ENCODE measurements at places on chromosomes 13 and 19.

- DNase-seq, result no peak
Measured at GRCh38 chr13:110388108-110388943, 81.2 kb downstream of the COL4A2 start.

DNA sequence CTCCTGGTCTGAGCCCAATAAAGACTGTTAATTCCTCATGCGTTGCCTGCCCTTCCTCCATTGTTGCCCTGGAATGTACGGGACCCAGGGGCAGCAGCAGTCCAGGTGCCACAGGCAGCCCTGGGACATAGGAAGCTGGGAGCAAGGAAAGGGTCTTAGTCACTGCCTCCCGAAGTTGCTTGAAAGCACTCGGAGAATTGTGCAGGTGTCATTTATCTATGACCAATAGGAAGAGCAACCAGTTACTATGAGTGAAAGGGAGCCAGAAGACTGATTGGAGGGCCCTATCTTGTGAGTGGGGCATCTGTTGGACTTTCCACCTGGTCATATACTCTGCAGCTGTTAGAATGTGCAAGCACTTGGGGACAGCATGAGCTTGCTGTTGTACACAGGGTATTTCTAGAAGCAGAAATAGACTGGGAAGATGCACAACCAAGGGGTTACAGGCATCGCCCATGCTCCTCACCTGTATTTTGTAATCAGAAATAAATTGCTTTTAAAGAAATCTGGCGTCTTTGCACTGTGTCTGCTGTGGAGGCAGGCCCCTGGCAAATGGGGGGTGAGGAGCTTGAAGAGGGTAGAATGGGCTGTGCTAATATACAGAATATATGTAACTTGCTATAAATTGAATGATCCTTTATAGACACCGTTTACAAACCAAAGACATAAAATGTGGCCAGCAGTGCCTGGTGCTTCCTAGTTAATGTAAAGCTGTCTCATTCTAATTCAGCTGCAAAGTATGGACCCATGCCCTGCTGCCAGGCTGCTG is 4.2 kb upstream of the RPS11 start:
- no peak for DNase-seq

- DNase-seq, result no peak
Measured at GRCh38 chr19:38557205-38557799, 60.5 kb downstream of the MAP4K1 start.

DNA sequence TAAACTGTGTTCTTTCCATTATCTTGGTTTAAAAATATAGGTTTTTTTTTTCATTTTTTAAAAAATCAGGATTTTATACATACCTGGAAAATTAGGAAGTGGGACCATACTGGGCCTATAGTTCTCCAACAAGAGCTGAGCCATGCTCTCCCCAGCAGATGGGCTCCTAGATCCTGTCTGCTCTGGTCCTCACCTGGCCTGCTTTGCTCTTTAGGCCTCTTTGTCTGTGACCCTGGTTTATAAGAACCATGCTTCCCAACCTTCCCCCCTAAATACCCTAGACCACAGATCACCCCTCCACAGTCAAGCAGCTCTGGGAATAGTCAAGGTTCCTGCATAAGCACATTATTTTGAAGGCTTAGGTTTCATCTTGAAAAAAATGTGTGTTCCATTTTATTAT is 185.0 kb upstream of the TSHZ3 start:
- DNase-seq, result no peak

DNA sequence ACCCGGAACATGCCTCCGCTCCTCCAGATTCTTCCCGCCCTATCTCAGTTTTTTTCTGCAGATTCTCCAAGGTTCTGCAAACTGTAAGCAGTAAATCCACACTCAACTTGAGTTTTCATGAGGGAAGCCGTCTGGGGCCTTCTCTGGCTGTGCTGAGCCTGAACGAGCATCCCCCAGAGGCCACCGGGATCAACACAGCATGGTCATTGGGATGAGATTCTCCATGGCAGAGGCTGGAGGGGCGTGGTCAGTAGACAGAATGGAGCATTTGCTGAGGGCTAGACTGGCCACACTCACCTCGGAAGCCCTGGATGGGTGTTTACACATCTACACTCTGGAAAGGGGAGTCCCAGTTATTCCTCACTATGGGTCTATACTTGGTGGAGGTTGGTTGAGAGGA is 2.3 kb upstream of the LILRA4 start:
- DNase-seq, result no peak

DNA sequence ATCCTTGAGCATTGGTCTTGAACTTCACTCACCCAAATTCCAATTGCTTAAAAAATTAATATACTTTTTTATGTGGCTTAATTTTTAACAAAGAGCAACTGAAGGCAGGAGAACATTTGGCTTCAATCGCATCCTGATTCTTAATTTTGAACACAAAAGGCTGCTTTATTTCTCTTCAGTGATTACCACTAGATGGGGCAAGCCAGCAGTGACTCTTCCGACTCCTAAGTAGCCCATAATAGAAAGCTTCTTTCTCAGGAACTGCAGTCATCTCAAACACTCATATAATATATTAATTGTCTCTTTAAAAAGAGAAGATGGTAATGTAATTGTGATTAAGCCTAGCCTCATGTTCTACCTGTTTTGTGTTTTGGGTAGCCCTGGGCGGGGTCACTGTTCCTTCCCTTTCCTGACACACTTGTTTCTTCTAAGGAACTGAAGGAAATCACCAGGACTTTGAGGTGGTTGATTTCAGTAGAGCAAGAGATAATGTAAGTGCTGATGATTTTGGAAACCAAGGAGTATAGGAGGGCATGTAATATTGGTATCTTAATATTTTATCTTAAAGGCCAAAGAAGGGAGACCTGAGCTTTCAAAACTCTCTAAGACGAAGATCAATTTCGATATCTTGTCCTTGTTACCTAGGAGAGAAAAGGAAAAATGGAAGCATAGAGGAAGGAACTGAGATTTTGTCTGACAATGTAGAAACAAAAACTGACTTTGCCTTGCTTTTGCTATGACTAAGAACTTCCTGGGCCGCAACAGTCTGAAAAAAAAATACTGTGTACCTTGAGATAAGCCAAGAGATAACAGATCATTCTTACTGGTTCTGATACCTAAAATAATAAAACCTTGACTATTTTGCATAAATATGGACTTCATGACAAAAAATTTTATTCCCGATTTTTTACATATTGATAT is 73.1 kb downstream of the TNFSF13B start:
- DNase-seq, result no peak

GRCh38 chr19:50590191-50590590 is 22.0 kb upstream of the LRRC4B start:
- DNase-seq, result no peak

- no peak for DNase-seq
Measured at GRCh38 chr13:21695546-21695945, 24.7 kb downstream of the FGF9 start.

DNA sequence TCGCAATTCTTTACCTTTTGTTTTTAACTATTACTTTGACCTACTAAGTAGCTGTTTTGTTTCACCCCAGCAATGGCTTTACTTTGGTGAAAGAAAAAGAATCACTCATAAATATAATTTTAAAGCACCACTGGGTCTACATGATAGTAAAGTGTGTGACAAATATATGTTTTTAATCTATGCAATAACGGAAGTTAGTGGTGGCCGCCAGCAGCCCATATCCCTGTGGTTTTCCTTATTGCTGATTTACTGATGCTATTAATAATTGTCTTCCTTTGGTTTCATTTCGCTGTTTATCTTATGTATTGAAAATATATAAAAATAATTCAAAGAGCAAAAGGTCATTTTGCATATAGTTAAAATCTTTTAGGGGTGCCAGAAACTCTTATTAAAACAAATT is 491.3 kb downstream of the DIAPH3 start:
- DNase-seq, result no peak

- no peak for DNase-seq
Measured at GRCh38 chr13:35475960-35476943, at the start of gene MAB21L1. Gene MAB21L1, minus strand, starts transcription at chr13:35476689. Its CDS starts 551 bp downstream, at chr13:35476138.

- DNase-seq, result no peak
Measured at GRCh38 chr13:32923725-32924124, 92.5 kb upstream of the KL start.
